ENCODE measurements at places on chromosomes 4 and X.

- no peak for DNase-seq
Observed at GRCh38 chrX:113048480-113048879, 207.8 kb upstream of the AMOT start.

- no peak for DNase-seq
Observed at GRCh38 chr4:102478186-102478585, 23.0 kb upstream of the NFKB1 start.

GRCh38 chr4:12979797-12980196 is 504.3 kb downstream of the RAB28 start:
- no peak for DNase-seq

DNA sequence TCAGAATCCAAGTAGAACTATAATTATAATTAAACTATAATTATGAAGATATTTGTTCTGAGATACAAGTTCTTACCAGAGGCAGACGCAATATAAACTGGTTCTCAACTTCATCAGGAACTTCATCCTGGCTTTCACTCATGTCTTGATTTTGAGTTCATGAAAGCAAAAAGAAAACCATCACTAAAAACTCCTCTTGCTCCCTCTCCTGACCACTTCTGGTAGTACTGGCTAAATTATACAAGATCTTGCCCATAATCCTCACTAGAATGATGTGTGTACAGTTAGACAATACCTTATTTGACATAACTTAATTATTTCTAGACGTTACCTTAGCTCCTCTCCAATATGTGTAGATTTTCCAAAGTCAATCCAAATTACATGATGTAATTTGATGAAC is 3.7 kb downstream of the TAF7L start:
- DNase-seq: no peak

GRCh38 chrX:16979226-16979625 is 32.8 kb downstream of the REPS2 start:
- no peak for DNase-seq

DNA sequence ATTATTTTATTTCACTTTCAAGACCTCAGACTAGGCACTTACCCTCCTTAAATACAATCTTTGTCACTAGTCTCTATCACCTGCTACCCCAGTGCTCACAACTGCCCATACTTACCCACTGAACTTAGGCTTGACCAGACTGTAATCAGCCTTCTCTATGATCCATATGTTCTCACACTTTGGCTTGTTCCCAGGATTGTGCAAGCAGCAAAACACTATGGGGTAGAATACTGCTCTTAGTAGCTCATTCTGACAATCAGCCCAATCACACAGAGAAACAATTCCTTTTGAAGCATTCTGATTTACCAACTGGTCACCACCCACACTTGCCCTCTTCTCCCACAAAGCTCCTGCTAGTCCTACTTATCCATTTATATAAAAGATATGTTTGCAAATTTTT is 878.3 kb downstream of the FSTL5 start:
- DNase-seq: no peak

- no peak for DNase-seq
Observed at GRCh38 chr4:5124876-5125275, 73.6 kb downstream of the STK32B start.

DNA sequence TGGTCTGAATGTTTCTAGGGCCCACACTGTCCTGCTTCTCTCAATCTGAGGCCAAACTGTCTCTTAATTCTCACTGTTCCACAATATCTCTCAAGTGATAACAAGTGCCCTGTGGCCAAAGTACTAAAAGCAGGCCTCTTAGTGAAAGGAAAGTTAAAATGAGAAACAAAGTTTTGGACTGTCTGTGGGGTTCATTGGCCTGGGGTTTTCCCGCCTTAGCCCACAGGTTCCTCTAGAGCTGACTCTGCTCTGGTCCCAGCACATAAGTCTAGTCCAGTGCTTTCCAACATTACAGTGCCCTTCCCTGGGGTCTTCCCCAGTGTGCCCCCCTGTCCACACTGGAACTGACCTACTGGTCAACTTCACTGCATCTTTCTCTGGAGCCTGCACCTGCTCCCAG is 6.3 kb downstream of the MAGEB1 start:
- no peak for DNase-seq
